ENCODE measurements at places on chromosomes 11 and 22.

- DNase-seq: no peak
Observed at GRCh38 chr22:42907404-42908373, 50.6 kb upstream of the ARFGAP3 start.

- no peak for DNase-seq
Observed at GRCh38 chr22:28250036-28250695, 331.1 kb upstream of the PITPNB start.

DNA sequence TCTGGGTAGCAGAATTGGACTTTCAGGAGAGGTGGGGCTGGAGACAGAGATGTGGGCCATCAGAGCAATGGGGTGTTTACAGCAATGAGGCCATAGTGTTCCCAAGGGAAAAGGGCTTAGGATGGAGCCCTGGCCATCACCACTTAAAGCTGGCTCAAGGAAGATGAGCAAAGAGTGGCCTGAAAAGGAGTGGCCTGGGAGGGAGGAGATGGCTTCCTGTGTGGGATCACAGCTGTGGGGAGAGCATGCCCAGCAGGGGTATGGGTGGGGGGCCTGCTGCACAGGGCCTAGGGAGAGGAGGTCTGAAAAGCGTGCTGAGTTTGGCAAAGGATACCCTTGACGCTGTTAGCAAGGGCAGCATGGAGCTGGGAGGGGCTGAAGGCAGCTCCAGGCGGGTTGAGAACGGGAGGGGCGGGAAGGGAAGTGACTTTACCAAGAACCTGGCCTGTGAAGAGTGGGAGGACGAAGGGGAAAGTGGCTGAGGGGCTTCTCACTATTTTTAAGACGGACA, 13.9 kb downstream of the LRRC32 start:
- peak; percentile 52 for DNase-seq

DNA sequence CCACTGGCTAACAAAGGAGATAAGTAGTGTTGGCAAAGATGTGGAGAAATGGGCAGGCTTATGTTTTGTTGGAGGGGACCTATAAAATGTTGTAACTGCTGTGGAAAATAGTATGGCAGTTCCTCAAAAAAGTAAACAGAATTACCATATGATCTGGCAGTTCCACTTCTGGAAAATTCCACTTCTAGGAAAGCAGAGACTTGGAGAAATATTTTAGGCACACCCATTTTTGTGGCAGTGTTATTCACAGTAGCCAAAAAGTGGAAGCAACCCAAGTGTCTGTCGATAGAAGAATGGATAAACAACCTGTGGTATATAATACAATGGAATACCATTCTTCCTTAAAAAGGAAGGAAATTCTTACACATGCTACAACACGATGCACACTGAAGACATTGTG, 57.0 kb upstream of the ADORA2A start:
- no peak for DNase-seq

- DNase-seq: no peak
Observed at GRCh38 chr22:23079814-23080521, 9.6 kb downstream of the GNAZ start.

GRCh38 chr11:126407101-126407521, 51.6 kb downstream of the ST3GAL4 start:
- no peak for DNase-seq

- DNase-seq: no peak
Observed at GRCh38 chr11:126430581-126431335, 75.3 kb downstream of the ST3GAL4 start.

- no peak for DNase-seq
Observed at GRCh38 chr22:35384975-35385588, 4.2 kb downstream of the HMOX1 start.
